ENCODE measurements at places on chromosomes 12 and 14.

- DNase-seq, result peak; percentile 71
Observed at GRCh38 chr14:95255487-95255886, 64.2 kb downstream of the CLMN start.

DNA sequence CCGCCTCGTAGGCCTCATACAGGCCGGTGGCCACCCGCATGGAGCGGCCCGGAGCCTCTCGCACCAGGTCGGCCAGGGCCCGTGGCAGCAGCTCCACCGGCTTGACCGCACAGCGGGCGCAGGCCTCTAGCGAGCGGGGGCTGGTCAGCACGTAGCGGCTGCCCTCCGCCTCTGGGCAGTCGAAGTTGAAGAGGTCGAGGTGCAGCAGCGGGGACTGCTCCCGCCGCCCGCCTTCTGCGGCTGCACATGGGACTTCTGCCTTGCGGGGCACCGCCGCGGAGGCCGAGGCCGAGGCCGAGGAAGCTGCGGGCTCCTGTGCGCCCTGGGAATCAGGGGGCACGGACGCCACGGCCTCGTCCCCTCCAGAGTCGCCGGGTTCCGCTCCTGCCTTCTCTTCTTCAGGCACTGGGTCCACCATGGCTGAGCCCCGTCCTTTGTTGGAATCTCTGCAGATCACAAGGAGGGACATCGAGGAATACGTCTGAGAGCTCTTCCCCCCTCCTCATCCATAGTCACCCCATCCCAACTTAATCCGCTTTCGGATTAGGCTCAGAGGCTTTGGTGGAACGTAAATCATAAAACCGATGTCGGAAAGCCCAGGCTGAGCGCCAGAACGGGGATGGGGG lies 1.4 kb downstream of the CCDC177 start:
- no peak for DNase-seq

- DNase-seq, result peak; percentile 78
Observed at GRCh38 chr14:76773188-76773885, 12.1 kb downstream of the VASH1 start.

GRCh38 chr12:3869865-3870264 lies 3.3 kb downstream of the PARP11 start:
- DNase-seq, result no peak

DNA sequence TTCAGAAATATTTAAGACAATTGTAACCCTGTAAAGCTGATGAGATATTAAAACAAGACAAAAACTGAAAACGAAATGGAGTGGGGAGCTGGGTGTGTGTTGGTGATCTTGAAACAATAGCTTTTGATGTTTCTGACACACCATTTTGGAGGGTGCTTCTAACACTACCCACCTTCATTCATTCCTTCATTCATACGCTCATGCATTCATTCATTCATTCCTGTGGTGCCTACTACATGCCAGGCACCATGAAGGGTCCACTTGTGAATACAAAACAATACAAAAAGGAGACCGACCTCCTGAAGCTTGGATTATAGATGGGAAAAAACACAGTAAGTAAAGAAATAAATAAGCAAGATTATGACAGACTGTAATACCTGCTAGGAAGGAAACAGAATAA lies 60.5 kb downstream of the FOXN3 start:
- no peak for DNase-seq

- no peak for DNase-seq
Observed at GRCh38 chr12:73517859-73518258, 1019.8 kb upstream of the ATXN7L3B start.

DNA sequence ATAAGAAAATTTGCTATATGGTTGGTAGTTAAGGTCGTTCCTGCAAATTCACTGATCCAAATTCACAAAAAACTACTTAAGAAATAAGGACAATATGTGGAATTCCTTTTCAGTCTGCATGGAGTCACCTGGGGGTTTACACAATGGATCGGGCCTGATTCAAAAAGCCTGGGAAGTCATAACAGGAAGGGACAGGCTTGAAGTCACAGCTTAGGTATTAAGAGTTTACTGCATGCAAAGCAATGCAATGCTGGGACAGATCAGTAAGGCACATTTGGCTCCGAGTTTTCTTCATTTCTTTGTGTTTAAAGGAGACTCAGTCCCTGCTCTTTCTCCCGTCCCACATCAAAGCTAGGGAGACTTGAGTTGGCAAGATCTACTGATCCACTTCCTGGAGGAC lies 153.3 kb downstream of the NTF3 start:
- DNase-seq, result no peak

GRCh38 chr12:2613326-2614073 lies 181.3 kb upstream of the FKBP4 start:
- DNase-seq, result peak; percentile 97

DNA sequence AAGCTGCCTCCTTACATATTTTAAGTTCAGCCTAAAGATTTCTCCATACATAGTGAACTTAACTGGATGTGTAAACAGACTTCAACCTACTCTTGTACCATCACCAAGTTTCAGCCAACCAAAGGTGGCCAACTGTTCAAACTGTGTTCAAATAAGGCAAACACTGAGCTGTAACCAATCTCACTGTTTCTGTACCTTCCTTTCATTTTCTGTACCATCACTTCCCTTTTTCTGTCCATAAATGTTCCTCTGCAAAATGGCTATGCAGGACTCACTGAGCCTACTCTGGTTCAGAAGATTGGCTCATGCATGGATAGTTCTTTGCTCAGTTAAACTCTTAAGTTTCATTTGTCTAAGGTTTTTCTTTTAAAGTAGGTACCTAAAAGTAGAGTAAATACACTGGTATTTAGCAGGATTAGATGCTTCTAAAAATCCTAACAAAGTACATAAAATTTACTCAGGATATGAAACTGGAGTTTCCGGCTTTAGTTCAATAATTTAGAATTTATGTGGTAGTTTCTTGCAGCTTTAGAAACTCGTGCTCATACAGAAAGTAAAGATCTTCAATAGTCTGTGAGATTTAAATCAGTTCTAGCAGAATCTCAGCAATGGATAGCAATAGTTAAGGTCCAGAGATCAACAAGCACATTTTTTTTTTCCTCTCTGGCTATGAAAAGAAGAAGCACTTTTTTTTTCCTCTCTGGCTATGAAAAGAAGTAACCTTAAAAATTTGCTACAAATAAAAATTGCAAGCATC lies 282.0 kb upstream of the PPFIA2 start:
- DNase-seq, result no peak

DNA sequence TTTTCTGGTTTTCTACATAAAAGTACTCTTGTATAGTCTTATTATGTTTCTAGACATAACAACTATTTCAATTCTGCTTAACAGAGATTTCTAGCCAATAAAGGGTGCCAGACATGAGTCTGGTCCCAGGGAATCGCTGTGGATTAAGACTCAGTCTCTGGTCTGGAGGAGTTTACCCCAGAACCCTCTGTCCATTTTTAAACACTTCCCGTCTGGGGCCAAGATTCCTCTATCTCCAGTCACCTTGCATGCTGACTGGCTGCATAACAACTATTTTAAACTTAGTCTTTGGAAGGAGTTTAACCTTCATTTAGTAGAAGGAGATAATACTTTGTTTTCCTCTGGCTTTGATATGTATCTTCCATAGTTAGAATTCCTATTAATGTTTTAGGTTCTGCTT lies 163.1 kb upstream of the IFNG-AS1 start:
- no peak for DNase-seq

GRCh38 chr14:98544174-98544573 lies 727.8 kb downstream of the BCL11B start:
- no peak for DNase-seq

DNA sequence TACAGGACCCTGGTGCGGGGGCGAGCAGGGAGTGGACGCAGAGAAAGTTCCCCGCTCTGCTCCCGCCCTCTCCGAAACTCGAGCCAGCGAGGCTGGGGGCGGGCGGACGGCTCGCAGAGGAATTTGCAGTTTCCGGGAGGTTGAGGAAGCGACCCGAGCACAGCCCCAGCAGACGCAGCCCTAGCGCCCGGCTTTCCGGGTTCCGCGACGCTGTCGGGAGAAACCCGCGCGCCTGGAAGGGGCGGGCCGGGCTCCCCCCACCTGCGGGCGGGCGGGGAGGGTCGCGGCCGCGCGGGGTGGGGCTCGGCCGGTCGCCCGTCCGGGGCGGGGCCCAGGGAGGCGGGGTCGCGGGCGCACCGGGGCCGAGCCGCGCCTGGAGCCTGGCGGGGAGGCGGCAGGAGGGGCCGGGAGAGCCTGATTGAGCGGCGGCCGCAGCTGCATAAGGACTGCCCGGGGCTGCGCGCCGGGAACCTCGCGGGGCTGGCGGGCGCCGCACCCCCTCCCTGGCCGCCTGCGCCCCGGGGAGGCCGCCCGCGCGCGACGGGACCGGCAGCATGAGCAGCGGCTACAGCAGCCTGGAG lies at the start of gene RASSF3:
Gene RASSF3 (plus strand): TSS at position 417 of the 581 bp plus-strand sequence. CDS start 138 bp downstream, at position 555.
- DNase-seq, result peak; percentile 46

DNA sequence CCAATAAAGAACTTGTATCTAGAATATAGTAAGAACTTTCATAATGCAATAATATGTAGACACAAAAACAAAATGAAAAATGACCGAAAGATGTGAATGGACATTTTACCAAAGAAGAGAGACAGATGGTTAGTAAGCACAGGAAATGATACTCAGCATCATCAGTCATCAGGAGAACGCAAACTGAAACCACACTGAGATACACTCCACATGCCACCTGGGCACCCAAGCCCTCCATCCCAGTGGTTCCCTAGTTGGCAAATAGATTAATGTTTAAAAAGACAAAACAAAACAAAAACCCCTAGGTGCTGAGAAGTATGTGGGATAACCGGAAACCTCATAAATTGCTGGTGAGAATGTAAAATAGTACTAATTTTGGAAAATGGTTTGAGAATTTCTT lies 26.8 kb upstream of the VPS33A start:
- DNase-seq, result no peak

GRCh38 chr12:110536834-110537604 lies 34.9 kb downstream of the RAD9B start:
- peak; percentile 8 for DNase-seq
